ENCODE measurements at places on chromosomes 16 and 17. TPM values are rescaled to one million over a fixed set of nuclear protein-coding genes. Genes with fewer than 3 reads are reported as not detected.

DNA sequence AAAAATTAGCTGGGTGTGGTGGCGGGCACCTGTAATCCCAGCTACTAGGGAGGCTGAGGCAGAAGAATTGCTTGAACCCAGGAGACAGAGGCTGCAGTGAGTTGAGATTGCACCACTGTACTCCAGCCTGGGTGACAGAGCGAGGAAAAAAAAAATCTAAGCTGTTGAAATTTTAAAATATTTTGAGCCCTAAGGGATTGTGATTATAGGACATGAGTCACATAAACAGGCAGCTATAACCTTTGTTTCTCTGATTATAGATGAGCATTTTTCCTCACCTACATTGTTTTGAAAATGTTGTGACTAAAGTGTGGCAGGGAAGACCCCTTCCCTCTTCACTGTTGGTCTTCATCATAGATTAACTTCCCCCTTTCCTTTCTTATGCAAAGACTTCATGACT, 135.5 kb downstream of the MGAT5B start:
- DNase-seq, result no peak

DNA sequence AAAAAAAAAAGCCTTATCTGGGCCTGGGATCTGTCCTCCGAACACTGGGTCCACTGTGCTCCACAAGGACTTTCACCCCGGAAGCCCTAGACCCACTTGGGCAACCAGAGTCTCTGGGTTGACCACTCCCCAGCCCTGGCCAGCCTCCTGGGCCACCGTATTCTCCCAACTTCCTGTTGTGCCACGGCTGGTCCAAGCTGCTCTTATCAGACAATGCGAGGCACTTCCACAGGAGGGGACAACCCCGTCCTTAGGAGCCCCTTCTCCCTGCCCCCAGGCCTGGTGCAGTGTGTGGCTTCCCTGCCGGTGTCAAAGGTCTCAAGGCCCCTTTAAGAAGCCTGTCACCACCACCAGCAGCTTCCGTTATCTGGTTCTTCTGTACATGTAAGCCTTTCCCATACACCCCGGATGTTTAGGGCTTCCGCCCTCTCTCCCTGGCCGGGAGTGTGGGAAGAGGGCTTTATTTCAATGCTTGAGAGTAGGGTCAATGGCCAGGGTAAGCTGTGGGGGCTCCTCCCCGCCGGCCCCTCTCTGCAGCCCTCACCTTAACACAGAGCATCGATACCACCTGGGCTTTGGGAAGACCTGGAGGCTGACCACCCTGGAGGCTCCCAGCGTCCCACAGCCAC, 313.0 kb downstream of the SEC14L1 start:
- no peak for DNase-seq

GRCh38 chr17:74288785-74289184, 14.8 kb downstream of the DNAI2 start:
- DNase-seq, result no peak

Gene CHST5
- 0.22 TPM for total RNA-seq

- DNase-seq, result no peak
Measured at GRCh38 chr17:48800626-48801217, 16.3 kb downstream of the TTLL6 start.

GRCh38 chr16:50781043-50781442, 39.2 kb downstream of the CYLD start:
- DNase-seq, result no peak

DNA sequence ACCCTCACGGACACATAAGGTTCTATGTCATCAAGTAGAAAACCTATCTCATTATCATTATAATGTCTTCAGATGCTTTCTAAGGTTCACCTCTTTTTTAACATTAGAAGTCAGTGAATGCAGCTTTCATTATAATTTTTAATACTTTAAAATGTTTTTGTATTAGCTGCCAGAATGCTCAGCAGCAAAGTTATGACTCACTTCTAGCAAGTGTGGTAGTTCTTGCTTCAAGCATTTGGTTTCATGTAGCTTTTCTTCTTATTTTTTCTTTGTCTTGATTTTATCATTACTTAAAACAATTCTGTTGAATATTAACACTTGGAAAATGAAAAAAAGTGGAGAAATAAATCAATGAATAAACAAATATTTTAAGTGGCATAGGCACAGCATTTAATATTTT, 23.4 kb downstream of the LPCAT2 start:
- no peak for DNase-seq

Gene ASGR1
- total RNA-seq, result 1.5 TPM

- DNase-seq, result no peak
Measured at GRCh38 chr17:77667478-77667877, 291.0 kb upstream of the TNRC6C start.

GRCh38 chr17:2560658-2561057, 32.8 kb upstream of the PAFAH1B1 start:
- DNase-seq, result no peak

GRCh38 chr17:75755205-75755901, 9.6 kb downstream of the GALK1 start:
- DNase-seq, result peak; percentile 47

- no peak for DNase-seq
Measured at GRCh38 chr17:17525311-17525710, 29.1 kb upstream of the RASD1 start.

Gene PRSS27
- total RNA-seq, result 0.75 TPM

Gene HS3ST6
- total RNA-seq, result not detected

- no peak for DNase-seq
Measured at GRCh38 chr16:73669535-73670274, 621.8 kb upstream of the ZFHX3 start.

GRCh38 chr17:34579979-34580684, 750 bp downstream of the TMEM132E start:
- peak; percentile 32 for DNase-seq

Gene CSH1
- 21.9 TPM for total RNA-seq

DNA sequence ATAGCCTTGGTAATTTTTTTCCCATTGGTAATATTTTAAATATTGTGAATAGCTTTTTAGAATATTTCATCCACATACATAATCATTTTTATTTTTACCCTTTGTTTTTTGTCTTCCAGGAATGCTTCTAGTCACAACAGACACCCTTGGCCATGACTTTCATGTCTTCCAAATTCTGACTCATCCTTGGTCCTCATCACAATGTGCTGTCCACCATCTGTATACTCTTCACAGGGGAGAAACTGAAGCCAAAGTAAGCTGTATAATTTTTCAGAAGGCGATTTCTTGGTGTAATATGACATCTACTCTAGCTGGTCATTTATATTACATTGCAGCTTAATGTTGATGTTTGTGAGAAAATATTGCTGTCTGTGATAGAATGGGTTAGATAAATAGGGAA, 269.4 kb downstream of the BCAS3 start:
- DNase-seq, result no peak

- no peak for DNase-seq
Measured at GRCh38 chr17:34082404-34082803, 172.7 kb upstream of the CCL2 start.

GRCh38 chr16:13997933-13998332, 73.2 kb upstream of the MRTFB start:
- DNase-seq, result no peak

- DNase-seq, result no peak
Measured at GRCh38 chr17:39702901-39703893, 3.3 kb downstream of the ERBB2 start.

Gene ABI3
- 3.1 TPM for total RNA-seq

GRCh38 chr17:48187872-48188608, 80.5 kb downstream of the SNX11 start:
- DNase-seq, result no peak

- DNase-seq, result no peak
Measured at GRCh38 chr16:50844840-50845239, 103.0 kb downstream of the CYLD start.

Gene MEIOB
- total RNA-seq, result not detected

Gene HS3ST3A1
- total RNA-seq, result 2.3 TPM

GRCh38 chr17:46270032-46270431, 24.9 kb upstream of the LRRC37A start:
- DNase-seq, result no peak

Gene SDK2
- 18.8 TPM for total RNA-seq

- DNase-seq, result peak; percentile 65
Measured at GRCh38 chr17:34248511-34249024, 6.5 kb upstream of the CCL2 start.

Gene GSG1L2
- total RNA-seq, result not detected

Gene CCDC154
- 2.1 TPM for total RNA-seq

DNA sequence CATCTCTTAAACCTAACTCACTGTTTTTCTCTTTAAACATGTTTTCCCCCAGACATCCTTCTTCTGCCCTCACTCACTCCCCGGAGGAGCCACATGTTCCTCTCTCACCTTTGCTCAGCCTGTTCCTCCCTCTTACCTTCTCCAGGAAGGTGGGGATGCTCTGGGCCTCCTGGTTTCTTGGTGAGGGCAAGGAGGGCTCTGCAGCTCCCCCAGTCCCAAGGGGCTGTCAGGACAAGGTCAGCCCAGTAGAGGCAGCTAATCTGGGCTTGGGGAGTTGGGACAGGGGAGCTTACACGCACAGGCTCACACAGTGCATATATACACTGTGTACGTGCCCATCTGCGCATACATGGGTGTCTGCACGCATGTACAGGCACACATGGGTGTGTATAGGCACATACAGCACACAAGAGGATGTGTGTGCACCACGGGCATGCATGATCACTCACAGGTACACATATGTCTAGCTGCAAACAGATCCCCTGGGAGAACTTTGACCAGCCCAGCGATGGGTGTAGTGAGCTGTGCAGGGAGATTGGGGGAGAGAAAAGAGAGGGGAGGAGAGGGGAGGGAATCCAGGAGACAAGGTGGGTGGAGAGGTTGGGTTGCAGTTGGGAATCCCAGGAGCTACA, 28.6 kb upstream of the SPNS3 start:
- DNase-seq, result no peak

Gene BCL6B
- 15.1 TPM for total RNA-seq

DNA sequence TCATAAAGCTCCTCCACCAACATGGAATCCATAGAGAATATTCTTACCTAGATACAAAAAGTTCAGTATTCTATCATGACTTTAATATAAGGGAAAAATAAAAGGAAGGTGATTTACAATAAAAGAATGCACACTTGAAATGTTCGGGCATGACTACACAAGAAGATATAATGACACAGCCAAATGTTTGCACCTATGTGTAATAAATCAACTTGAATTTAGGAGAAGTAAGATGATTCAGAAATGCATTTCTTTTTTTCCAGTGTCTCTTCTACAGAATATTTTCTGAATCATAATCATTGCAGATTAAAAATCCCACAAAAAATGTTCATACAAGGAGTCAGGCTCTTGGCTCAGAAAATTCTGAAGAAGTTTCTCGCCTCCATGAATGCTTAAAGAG, 404.0 kb upstream of the HSBP1 start:
- no peak for DNase-seq

DNA sequence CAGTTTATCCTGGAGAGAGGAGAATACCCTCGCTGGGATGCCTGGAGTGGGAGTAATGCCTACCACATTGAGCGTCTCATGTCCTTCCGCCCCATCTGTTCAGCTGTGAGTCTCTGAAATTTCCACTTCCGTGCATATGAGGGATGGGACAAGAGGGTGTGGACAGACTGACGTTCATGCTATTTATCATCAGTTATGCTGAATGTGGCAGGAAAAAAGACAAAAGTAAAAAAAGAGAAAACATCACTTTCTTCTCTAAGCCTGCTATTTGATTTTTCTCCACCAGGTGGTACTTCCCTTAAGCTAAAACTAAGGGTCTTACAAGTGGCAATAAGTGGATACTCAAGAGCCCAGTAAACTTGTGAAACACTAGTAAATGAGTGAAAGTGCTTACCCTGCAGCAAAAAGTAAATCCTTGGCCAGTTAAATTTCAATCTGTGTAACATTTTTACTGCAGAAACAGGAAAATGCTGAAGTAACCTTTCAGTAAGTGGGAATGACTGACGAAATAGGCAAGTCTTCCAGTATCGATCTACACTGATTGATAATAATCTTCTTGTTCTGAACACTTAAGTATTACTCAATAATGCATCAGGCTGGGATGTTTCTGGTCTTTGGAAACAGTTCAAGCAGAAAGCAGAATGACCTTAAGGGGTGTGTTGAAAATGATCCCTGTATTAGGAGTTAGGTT, 5.6 kb downstream of the CRYBA1 start:
- DNase-seq, result peak; percentile 29

DNA sequence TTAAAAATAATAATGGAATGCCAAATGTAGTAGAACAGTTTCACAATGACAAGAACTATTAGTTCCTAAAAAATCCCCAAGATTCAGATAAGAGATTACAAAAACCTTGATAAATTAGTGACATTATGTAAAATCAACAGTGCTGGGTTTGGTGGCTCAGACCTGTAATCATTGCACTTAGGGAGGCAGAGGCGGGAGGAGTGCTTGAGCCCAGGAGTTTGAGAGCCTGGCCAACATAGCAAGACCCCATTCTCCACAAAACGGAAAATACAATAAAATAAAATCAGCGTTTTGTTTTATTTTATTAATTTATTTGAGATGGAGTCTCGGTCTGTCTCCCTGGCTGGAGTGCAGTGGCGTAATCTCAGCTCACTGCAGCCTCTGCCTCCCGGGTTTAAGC, 4.1 kb downstream of the CARD14 start:
- DNase-seq, result no peak

DNA sequence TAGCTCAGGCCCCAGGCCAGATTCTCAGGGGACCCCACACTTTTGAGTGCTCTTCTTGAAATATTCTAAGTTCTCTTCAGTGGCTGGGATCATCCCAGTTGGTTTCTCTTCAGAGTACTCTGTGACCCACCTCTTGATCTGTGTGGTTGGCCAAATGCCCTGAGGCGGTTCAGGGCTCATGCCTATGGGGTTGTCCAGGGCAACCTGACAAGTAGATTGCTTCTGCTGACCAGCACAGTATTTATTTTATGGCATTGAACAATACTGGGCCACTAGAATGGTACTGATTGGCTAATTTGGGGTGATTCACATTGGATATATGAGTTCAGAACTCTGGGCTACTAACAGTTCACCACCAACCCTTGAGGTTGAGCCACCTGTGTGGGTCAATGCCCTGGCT, 7.4 kb upstream of the GOSR2 start:
- no peak for DNase-seq

- no peak for DNase-seq
Measured at GRCh38 chr16:14321542-14321941, 250.4 kb downstream of the MRTFB start.

DNA sequence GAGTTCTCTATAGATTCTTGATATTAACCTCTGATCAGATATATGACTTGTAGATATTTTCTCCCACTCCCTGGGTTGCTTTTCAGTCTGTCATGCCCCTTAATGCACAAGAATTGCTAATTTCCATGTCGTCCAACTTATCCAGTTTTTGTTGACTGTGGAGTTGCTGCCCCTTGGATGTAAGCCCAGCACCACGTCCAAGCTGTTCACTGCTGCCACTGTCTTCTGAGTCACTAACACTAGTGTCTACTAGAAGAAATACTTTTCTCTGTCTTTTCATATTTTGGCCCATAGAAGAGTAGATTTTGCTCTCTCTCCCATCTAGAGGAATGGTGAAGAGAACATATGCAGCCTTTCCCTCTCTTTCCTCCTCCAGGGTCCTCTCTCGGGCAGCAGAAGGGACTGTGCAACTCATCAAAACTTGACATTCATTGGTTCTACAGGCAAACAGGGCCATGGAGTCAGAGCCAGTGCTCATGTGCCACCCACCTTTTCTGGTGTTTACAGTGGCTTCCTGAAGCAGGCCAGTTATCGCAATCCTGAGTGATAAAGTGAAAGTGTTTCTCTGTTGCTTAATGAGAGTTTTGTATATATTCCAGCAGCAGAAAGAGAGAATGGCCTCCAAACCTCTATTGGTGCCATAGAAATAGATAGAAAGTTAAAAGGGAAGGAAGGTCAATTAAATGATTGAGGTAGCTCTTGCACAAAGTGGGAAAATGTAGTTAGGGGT, 22.6 kb upstream of the PMP22 start:
- DNase-seq, result no peak

All from muscle of leg (tissue), 16 donors.